ENCODE measurements at places on chromosomes 6 and 20.

GRCh38 chr20:17202673-17203072 lies 24.2 kb upstream of the PCSK2 start:
- no peak for DNase-seq

DNA sequence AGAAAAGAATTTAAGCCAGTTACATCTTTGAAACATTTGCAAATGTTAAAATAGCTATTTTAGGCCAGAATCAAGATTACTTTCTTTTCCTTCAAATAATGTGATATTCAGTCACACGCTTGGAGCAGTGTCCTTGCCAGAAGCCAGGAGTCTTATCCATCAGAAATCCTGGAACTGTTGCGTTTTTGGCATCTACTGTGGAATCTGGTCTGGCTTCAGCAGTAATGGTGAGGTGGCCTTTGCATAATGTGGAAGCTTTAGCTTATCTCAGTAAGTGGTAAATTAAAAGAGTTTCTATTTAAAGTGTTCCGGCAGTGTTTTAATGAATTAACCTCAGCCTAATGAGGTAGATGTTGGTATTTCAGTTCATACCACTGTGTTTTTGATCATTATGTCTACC lies 97.6 kb downstream of the FIG4 start:
- DNase-seq = no peak

- DNase-seq = no peak
Observed at GRCh38 chr6:18182568-18182967, 27.3 kb downstream of the KDM1B start.

- DNase-seq = no peak
Observed at GRCh38 chr6:95286874-95287273, 290.5 kb upstream of the MANEA start.

- DNase-seq = no peak
Observed at GRCh38 chr6:142761756-142762155, 183.2 kb downstream of the HIVEP2 start.

DNA sequence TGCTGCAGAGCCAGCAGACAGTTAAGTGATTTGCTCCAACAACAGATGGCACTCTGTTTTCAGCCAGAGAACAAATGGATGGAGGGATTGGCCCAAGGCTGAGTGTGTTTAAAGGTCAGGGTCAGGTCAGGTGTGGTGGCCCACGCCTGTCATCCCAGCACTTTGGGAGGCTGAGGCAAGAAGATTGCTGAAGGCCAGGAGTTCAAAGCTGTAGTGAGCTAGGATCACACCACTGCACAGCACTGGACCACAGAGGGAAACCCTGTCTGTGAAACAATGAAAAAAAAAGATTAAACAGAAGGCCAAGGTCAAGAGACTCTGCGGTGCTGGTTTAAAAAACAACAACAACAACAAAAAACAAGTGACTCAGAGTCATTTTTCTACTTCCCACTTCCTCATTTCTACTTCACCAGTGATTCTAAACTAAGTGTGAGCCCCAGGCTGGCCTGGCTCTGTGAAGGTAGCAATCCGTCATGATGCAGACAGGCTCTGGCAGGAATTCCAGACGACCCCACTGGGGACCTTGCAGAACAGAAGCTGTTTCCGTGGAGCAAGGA lies 42.5 kb upstream of the ARMC2 start:
- DNase-seq = no peak

GRCh38 chr20:52372169-52372568 lies 180.6 kb upstream of the ZFP64 start:
- no peak for DNase-seq

GRCh38 chr6:54747955-54748354 lies 98.6 kb upstream of the FAM83B start:
- DNase-seq = no peak

GRCh38 chr20:25296094-25297093 lies 48.5 kb downstream of the PYGB start:
- no peak for DNase-seq

GRCh38 chr20:51532577-51533191 lies 9.8 kb downstream of the NFATC2 start:
- DNase-seq = no peak

- no peak for DNase-seq
Observed at GRCh38 chr6:21238208-21238607, 355.3 kb upstream of the SOX4 start.

GRCh38 chr6:69584536-69584912 lies 212.3 kb downstream of the LMBRD1 start:
- DNase-seq = no peak

GRCh38 chr20:57323034-57323433 lies 6.6 kb upstream of the SPO11 start:
- no peak for DNase-seq
